Activated CD4-positive, CD25-positive, alpha-beta regulatory T cell (primary cell): ENCODE measurements at places on chromosomes 5 and 9.

- DNase-seq = no peak
Observed at GRCh38 chr5:124725040-124725434, 21.4 kb downstream of the ZNF608 start.

DNA sequence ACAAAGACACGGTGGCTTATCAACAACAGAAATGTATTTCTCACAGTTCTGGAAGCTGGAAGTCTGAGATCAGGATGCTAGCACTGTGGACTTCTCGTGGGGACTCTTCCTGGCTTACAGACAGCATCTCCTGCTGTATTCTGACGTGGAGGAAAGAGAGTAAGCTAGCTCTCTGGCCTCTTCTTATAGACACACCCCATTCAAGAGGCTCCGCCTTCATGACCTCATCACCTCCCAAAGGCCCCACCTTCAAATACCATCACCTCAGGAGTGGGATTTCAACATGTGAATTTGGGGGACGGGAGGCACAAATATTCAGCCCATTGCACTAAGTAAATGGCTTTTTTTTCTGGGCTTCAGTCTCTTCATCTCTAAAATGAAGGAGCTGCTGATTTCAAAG lies 27.6 kb downstream of the KCNMB1 start:
- DNase-seq = no peak

GRCh38 chr5:83357621-83358231 lies 113.8 kb upstream of the VCAN start:
- DNase-seq = no peak

- DNase-seq = no peak
Observed at GRCh38 chr9:105333076-105333475, 88.6 kb downstream of the SLC44A1 start.

DNA sequence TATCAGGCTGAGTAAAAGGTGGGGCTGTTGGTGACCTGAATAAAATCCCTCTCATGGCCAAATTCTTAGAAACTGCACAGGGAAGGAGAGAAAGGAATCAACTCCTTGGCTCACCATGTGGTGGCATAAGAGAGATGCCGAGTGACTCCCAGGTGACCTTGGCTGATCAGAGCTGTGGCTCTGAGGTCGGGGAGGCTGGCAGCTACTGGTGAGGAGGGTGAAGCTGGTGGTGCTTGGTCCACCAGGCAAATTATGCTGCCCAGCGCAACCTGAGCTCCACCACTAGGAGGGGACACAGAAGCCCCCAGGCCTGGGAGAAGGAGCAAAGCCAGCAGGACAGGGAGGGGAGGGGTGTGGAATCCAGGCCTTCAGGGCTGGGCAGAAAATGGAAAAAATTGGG lies 111.2 kb upstream of the IL12B start:
- DNase-seq = no peak

DNA sequence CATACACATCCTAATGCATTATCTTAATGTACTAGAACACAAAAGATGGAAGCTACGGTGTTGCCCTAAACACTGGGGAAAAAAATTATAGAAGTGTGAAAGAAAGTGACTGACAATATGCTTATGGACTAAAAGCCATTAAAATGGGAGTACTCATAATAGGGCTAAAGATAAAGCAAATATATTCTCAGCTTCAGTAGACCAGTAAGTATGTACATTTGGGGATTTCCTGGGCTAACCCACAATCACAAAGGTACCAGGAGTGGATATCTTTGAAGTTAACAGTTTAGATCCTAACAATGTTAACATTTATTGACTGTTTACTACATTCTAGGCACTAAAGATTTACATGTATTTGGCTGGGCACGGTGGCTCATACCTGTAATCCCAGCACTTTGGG lies 36.9 kb downstream of the PTGER4 start:
- no peak for DNase-seq

DNA sequence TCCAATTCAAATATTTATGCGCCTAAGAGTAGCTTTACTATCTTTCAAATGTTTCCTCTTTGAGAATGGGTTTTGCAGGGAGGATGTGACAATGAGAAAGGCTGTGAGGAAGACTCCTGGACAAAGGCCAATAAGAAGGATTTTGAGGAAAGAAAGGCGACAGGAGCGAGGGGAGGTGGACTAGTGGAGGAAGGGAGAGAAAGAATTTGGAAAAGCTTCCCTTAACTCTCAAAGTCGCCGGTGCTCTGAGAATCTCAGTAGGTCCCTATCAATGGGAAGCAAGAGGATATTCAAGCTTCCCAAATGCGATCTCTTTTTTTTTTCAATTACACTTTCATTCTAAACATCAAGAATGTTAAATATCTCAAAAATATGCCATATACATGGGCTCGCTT lies 2.8 kb upstream of the CDC20B start:
- no peak for DNase-seq
